ENCODE measurements at places on chromosomes 16 and 17.

DNA sequence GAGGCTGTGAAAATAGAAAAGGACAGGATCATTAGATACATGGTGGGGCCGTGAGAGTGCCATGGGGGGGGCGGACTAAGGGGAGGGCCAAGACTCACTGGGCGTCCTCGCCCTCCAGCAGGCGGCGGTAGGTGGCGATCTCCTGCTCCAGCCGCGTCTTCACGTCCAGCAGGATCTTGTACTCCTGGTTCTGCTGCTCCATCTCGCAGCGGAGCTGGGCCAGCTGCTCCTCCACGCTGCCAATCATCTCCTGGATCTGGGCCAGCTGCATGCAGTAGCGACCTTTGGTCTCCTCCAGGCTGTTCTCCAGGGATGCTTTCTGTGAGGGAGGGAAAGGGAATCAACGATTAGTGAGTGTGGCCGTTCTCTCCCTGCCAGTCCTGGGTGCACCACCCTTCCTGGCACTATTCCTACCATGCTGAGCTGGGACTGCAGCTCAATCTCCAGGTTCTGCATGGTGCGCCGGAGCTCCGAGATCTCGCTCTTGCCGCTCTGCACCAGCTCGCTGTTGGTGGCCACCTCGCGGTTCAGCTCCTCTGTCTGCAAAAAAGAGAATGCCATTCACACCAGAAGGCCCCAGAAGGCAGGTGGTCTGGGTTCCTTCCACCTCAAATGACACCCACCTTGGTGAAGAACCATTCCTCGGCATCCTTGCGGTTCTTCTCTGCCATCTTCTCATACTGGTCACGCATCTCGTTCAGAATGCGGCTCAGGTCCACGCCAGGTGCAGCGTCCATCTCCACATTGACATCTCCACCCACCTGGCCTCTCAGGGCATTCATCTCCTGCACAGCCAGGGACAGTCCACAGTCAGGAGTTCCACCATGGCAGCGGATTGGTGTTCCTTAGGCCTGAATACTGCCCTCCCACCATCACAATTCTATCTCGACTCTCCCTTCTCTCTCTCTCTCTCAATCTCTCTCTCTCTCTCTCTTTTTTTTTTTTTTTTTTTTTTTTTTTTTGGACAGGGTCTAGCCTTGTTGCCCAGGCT is 3.3 kb downstream of the KRT14 start:
- DNase-seq: no peak

GRCh38 chr16:85935974-85936760 is 37.2 kb downstream of the IRF8 start:
- no peak for DNase-seq

GRCh38 chr16:75289189-75289588 is 37.8 kb upstream of the BCAR1 start:
- DNase-seq: no peak

DNA sequence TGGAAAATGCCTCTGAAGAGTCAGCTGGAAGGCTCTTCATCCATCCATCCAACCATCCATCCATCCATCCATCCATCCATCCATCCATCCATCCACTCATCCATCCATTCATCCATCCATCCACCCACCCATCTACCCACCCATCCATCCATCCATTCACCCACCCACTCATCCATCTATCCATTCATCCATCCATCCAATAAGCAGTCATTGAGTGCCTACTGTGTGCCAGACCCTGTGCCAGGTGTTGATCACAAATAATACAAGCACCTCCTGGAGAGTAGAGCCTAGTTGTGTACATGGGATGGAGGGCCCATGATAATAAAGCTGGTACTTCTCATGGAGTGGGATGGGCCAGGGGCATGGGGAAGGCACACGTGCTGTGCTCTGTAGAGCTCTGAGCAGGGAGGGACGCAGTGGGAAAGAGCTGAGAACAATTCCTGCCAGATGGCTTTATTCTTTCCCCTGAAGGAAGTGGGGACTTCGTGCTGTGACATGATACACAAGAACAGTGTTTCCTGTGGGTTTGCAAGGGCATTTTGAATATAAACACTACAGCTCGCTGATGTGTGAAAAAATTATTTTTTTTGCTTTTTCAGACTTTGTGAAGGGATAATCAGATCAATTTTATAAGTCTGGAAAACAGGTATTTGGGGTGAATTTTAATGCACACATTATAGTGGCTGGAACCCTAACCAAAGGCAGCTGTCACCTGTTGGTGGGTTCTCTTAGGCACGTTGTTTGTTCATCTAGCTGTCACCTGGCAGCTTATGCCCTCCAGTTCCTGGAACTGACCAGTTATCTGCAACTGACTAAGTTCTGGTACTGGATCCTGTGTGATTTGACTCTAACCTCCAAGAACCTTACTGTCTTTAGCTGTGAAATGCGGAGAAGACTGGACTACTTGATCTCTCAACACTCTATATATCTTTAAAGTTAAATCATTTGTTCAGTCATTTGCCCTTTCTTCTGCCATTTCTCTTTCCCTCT is 61.3 kb downstream of the PRKCB start:
- no peak for DNase-seq

GRCh38 chr16:53556521-53556920 is 53.5 kb upstream of the AKTIP start:
- no peak for DNase-seq

DNA sequence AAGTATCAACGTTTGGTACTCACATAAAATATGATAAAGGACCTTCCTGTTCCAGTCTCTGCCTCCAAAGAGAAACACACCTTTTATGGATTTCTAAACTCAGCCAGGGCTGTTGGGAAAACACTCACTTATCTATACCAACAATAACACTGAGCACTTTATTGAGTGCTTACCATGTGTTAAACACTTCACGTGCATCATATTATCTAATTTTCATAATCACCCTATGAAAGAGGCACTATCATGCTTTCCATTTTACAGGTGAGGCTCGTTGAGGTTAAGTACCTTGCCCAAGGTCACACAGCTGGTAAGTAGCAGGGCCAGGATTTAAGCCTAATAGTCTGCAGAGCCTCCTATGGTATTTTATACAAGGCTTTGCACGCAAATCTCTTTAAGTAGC is 251.5 kb upstream of the SOX9 start:
- DNase-seq: no peak

DNA sequence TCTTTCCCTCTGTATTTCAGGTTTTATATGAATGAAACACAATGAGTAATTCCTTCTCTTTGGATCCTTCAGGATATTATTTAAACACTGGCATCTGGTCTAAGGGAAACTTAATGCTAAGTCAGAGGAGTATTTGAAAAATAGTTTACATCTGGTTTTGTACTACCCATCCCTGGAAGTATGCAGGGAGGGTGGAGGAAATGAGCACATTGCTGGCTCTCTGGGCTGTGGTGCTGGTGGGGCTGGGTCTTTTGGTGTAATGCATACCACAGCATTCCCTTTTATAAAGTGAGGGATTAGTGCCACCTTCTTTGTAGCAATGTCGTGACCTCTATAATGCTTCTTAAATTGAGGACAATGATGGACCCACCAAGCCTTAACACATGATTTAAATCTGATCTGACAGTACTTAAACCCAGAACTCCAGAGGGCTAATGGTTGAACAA is 105.5 kb upstream of the AXIN2 start:
- no peak for DNase-seq

DNA sequence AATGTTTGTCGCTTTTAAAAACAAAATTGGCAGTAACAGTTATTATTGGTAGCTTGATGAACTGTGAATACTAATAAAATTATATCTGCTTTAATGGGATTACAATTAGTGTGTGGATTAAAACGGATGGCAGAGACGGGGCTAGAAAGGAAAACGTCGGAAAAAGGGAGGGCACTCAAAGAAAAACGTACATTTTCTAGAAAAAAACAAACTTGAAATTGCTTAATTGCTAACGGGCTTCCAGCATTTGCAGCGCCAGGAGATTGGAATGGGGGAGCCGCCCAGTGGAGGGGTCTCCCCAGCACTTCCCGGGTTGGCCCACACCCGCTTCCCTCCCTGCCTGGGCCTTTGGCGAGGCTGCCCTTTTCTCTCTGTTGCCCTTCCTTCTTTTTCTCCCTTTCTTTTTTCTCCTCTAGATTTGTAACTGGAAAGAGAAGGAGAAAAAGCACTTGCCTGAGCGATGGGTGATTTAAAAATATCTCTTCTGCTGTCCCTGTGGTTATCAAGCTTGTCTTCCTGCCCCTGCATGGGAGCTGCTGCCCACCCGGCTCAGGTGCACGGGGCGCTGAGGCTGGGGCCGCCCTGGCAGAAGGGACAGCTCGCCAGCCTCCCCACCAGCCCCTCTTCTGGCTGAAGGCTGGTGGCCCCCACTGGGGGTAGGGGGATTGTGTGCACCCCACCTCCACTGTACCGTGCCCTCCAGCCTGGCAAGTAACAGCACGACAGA is 5.9 kb downstream of the BAHCC1 start:
- no peak for DNase-seq

GRCh38 chr17:71825687-71826086 is 295.1 kb upstream of the SOX9 start:
- no peak for DNase-seq

DNA sequence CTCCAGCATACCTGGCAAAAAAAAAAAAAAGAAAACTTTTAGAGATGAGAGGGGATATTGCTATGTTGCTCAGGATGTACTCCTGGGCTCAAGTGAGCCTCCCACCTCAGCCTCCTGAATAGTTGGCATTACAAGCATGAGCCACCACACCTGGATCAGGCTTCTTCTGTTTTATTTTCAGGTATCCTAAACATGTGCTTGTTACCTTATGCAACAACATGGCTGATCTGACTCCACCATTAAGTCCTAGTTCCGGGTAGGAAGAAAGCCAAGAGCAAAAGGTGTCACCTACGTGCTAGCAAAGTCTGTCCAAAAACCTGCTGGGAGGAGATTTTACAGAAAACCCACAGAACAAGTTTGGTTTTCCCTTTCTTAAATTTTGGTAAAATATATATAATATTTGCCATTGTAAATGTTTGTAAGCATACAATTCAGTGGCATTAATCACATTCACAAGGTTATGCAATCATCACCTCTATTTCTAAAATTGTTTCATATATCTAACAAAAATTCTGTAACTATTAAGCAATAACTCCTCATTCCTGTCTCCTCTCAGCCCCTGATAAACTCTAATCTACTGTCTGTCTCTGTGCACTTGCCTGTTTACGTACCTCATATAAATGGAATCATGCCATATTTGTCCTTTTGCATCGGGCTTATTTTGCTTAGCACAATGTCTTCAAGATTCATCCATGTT is 9.1 kb upstream of the CACNG3 start:
- DNase-seq: no peak

DNA sequence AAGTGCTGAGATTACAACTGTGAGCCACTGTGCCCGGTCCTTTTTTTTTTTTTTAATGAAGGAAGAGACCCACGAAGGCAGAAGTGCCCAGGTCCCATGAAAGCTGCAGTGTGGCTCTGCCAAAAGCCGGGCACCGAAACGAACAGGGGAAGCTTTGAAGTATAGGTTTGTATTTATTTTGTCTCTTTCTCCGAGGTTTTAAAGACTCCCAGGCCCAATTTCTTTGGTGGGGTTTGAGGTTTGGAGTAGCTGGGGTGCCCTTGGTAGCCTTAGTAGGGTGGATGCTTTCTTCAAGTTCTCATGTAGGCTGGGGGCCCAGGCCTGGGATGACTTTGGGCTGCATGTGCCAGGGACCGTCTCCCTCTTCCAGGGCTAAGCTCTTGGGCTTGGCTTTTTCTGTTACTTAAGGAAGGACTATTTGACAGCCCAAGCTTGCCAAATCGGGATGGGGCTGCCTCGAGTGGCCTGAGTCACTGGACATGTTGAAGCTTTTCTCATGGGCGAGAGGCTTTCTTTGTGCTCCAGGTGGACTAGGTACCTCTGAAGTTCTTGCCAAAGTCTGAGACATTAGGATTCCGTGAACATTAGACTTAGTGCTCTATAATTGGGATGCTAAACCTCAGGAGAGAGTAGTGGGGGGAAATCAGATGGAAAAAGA is 66.3 kb downstream of the WIPI1 start:
- DNase-seq: no peak

DNA sequence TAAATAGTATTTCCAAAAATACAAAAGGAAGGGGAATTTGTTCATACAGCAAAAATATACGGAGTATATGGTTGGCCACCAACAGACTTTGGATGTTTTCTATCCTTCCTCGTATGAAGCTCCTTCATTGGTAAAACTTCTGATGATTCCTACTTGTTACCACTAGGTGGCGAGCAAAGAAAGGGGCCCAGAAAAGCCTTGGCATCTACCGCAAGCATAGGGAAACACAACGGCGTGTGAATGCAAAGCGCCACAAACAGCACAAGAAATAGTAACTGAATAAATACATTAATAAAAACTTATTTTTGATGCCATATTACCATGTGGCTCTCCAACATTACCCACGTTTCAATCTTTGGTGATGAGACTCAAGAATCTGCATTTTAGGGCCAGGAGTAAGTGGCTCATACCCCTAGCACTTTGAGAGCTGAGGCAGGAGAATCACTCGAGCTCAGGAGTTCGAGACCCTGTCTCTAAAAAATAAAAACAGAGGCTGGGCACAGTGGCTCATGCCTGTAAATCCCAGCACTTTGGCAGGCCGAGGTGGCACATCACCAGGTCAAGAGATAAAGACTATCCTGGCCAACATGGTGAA is 34.5 kb downstream of the YWHAE start:
- DNase-seq: peak; percentile 28

DNA sequence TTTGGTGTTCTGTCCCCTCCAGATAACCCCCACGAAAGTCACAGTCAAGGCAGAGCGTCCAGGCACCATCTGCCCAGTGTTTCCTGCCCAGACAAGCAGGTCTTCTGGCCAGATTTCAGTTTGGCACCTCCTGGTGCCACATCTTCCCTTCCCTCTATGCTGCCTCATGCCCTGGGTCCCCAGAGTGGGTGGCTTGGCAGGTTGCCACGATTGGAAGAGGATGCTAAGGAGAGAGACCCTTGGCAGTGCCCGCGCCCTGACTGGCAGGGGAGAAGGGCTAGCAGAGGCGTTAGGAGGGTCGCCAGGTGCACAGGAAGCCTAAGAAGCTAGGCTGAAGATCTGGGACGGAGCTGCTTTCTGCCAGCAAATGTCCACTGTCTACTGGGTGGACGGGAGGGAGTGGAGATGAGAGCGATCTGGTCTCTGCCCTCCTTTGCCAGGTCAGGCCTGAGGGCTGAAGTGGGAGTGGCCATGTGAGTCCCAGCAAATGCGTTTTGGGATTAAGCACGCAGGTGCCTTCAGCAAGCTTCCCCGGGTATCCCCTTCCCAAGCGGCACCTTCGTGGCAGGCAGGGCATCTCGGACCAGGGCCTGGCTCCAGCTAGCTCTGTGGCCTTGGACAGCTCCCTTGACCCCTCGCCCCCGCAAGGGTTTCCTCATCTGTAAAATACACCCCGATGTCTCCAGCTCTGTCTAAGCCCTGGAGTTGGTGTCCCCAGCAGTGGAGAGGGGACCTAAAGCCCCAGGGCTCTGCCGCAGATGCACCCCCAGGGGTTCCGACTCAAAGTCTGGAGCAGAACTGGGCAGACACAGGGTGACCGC is 13.4 kb upstream of the CD300A start:
- DNase-seq: no peak

DNA sequence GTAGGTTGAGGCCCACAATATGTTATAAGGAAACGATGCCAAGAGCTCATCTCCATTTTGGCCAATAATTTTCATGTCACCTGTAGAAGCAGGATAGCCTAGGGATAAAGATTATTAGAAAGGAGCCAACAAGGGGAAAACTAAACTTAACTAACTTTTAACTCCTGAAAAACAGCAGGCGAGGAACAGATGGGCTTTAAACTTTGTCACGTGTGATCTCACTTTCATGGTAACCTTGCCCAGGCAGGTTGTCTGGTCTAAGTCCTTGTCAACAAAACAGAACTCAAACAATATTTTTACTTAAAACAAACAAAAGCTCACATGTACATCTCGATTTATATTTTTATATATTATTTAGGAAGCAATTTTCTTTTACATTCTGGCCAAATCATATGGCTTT is 1672.0 kb downstream of the TP53TG3F start:
- DNase-seq: no peak
